ENCODE measurements at places on chromosomes 1 and 21.

- peak; percentile 32 for DNase-seq
Observed at GRCh38 chr1:159338018-159338417, 35.9 kb downstream of the FCER1A start.

DNA sequence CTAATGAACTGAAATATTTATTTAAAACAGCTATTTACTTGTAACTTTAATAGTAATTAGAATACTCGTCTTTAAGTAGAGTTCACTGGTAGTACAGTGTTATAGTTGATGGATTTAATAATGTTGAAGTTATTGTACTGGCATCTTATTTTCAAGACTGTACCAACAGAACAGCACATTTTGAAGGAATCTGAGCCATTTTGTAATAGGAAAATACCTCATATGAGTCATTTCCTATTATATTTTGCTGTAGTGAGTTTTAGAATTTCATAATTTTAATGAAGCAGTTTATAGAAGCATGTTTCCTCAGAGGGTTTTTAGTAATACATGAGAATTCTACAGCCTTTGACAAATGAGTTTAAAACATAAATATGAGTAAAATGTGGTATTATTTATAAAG lies 258.3 kb downstream of the OLFM3 start:
- DNase-seq = no peak

- no peak for DNase-seq
Observed at GRCh38 chr21:39552856-39553255, 59.9 kb upstream of the B3GALT5 start.

DNA sequence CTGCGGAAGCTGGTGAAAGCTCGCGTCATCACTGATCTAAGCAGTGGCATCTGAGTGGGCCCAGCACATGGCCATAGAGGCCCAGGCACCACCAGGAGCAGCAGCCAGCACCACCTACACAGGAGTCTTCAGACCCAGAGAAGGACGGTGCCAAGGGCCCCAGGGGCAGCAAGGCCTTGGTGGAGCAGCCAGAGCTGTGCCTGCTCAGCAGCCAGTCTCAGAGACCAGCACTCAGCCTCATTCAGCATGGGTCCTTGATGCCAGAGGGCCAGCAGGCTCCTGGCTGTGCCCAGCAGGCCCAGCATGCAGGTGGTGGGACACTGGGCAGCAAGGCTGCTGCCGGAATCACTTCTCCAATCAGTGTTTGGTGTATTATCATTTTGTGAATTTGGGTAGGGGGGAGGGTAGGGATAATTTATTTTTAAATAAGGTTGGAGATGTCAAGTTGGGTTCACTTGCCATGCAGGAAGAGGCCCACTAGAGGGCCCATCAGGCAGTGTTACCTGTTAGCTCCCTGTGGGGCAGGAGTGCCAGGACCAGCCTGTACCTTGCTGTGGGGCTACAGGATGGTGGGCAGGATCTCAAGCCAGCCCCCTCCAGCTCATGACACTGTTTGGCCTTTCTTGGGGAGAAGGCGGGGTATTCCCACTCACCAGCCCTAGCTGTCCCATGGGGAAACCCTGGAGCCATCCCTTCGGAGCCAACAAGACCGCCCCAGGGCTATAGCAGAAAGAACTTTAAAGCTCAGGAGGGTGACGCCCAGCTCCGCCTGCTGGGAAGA lies 3.2 kb upstream of the ARTN start:
- DNase-seq = peak; percentile 85

DNA sequence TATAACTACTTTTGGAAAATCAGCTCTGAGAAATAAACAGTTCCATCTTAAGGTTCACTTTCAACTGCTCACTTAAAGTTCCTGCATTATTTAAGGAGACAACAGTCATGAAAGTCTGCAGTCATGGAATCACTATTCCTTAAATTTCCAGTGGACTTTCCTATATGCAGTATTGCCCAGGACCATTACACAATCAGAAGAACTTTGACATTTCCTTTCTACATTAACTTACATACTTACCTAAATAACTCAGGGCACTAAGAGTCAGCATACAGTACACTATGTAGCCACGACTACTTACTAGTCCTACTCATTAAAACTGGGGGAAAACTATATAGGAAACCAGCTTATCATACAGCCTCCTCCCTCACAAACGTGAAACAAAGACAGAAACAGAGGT lies 220.1 kb downstream of the SLC45A1 start:
- no peak for DNase-seq

- DNase-seq = no peak
Observed at GRCh38 chr1:198763298-198763714, 124.5 kb downstream of the PTPRC start.

DNA sequence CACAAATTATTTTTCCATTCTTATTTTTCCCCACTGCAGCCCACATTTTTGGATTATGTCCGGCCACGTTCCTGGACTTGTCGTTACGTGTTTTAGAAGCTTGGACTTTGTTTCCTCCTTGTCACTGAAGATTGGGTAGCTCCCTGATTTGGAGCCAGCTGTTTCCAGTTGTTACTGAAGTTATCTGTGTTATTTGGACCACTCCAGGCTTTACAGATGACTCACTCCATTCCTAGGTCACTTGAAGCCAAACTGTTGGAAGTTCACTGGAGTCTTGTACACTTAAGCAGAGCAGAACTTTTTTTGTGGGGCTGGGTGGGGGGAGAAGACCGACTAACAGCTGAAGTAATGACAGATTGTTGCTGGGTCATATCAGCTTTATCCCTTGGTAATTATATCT lies 12.2 kb upstream of the AXDND1 start:
- no peak for DNase-seq

- DNase-seq = no peak
Observed at GRCh38 chr1:41622402-41622801, 137.9 kb upstream of the EDN2 start.

- DNase-seq = peak; percentile 96
Observed at GRCh38 chr1:153545067-153546055, at the start of gene S100A4. S100A4 (minus strand) TSS chr1:153545806; CDS start chr1:153544794, 1,012 bp downstream.

GRCh38 chr1:25140073-25140797 lies 92.1 kb downstream of the SYF2 start:
- DNase-seq = no peak

DNA sequence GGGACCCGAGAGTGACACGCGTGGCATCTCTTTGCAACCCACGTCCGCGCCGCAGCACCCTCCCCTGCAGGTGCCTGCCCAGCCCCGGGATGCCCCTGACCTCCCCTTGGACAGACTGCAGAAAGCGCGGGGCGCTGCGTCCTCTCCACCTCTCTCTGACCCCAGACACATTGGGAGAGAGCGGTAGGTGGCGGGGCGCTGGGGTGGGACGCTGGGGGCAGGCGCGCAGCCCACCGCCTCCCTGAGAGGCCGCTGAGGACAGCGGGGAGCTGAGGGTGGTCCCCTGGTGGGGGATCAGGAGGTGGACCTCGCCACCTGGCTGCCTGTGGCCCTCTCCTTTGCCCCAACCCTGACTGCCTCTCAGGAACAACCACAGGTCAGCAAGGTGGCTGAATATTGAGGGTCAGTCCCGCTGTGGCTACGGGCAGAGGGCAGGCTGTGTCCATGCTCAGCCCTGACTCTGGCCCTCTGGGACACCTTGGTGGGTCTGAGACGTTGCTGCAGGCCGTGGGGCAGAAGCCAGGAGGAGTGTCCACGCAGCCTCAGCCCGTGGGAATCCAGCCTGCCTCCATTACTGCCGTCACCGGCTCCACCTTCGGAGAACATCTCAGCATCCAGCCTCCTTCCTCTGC lies 761 bp upstream of the UBE2J2 start:
- DNase-seq = no peak

DNA sequence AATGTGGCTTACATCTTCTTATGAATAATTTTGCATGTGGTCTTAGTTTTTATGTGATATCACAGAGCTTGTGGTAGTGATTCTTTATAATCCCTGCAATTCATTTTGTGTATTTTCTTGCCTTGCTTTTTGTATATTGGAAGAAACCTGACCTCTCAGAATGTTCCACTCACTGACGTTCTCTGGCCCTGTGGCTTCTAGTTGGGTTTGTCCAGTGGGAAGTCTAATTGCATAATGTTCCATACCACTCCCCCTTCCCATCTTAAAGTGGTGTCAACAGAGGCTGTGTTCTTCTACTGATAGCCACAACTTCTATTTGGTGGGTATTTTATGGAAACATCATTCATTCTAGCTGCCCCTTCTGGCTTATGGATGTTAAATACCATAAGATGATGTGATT lies 225.3 kb downstream of the BACH1 start:
- DNase-seq = no peak

DNA sequence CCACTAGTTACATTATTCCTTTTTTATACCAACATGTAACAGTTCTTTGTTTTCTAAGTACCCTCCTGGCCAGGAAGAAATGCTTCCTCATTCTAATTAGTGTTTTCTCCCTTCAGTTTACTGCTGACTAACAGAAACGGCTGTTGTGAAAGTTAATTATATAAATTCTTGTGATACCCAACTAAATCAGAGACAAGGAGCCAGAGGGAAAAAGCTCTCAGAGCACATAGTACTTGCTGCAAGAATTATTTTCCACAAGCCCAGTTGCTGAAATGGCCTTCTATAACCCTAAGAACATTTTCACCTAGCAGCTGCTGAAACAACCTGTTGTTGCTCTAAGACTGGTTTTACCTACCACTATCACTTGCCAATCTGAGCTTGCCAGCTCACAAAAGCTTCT lies 82.4 kb downstream of the FAF1 start:
- no peak for DNase-seq

DNA sequence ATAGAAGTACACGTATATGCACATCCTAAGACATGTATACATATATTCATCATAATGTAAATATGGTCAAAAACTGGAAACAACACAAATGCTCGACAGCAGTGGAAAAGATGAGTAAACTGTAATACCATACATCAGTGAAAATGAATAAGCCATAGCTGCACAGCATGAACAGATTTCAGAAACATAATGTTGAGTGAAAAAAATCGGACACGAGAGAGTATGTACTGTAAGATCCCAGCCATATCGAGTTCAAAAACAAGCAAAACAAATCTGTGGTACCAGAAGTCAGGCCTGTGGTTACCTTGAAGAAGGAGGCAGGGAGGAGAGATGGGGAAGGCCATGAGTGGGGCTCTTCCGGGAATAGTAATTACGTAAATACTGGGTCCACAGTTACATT lies 90.4 kb downstream of the GLIS1 start:
- DNase-seq = no peak

DNA sequence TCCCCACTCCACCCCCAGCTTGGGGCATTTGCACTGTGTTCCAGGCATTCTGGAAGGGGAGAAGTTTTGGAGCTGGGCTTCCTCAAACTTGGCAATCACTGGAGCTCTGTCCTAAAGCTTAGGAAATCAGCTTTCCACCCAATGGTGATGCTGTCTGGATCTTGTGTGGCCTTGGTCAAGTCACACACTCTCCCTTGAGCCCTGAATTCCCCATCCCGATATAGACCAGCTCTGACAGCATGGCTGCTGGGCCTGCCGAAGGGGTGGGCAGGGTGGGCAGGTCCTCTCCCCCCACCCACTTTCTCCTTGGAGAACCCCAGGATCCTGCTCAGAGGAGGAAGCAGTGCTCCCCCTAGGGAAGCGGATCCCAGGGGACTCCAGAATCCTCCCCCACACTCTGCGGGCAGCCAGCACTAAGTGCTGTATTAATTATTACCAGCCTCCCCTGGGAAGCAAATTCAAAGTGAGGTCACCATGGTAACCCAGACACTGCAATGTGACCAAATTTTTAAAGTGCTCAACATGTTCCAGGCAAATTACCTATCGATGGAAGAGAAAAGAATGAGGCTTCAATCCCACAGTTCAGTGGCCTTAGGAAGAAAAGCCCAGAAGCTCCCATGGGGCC lies 21.3 kb upstream of the LDLRAP1 start:
- DNase-seq = no peak

GRCh38 chr1:204464187-204464631 lies 30.4 kb downstream of the PIK3C2B start:
- DNase-seq = no peak

GRCh38 chr1:67684526-67685066 lies 405 bp upstream of the GADD45A start:
- no peak for DNase-seq

GRCh38 chr1:87367549-87367948 lies 38.9 kb downstream of the LMO4 start:
- no peak for DNase-seq

DNA sequence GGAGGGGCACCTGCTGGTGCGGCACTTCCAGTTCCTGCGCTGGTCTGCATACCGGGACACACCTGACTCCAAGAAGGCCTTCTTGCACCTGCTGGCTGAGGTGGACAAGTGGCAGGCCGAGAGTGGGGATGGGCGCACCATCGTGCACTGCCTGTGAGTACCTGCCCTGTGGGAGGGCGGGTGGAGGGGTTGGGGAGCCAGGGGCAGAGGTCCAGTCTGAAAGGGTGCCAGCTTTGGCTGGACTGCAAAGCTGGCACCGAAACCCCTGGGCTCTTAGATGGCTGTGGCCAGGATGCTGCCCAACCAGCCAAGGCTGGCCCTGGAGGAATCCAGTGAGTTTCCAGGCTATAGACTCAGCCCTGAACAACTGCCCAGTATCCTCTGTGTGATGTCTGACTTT lies 87.3 kb downstream of the PTPRU start:
- no peak for DNase-seq

GRCh38 chr1:117563492-117563875 lies 42.4 kb upstream of the TENT5C start:
- DNase-seq = no peak

DNA sequence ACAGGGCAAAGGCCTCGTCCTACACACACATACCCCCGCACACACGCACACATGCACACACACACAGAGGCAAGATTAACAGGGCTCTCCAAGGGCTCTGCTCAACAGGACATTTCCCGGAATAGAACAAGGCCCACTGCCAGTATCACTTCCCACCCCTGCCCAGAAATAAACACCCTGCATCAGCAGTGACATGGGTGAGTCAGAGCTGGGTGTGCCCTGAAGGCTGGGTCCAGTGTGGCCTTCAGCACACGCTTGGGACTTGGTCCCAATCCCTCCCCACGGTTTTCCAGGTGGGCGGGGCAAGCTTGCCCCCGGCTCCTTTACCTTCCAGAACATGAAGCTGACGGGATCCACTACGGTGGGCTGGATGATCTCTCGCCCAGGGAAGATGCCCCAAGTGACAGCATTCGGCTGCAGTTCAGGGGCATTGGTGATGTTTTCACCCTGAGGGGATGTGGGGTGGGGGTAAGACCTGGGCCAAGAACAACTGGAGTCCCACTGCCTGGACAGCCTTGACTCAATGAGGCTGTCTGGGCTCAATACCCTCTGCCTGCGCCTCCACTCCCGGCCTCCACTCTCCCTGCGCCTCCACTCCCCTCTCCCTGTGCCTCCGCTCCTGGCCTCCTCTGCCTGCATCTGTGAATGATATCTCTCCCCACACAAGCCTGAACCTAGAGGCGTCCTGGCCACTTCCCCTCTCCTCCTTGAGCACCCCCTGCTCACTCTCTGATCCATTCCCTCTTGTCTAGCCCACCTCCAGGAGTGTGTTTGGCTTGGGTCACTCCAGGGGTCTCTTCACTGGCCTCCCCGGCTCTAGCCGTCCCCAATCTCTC lies 14.7 kb downstream of the MTHFR start:
- DNase-seq = no peak
